ENCODE measurements at places on chromosomes 7 and 10.

DNA sequence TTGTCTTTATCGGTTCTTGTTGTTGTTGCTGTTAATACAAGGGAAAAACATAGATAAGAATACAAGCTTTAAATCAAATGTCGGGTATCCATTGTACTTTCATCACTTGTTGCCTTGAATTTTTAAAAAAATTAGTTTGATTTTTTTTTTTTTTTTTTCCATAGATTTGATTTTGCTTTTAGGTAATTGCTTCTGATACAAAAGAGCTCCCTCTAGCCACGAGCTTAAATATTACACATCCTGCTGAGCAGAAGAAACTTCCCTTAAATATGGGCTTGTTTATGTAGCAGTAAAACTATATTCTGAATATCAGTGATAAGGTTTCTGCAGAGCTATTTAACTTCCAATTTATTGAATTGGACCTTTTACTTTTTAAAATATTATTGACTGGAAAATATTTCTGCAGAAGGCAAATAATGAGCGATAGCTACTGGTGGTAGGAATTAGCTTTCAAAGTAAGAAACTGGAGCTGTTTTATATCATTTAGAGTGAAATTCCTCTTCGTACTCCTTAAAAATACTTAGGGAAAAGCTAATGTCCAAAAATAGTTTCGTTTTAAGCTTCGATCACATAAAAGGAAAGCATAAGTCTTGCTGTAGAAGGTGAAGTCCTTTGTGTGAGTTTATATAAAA is 216.9 kb downstream of the POLR1F start:
- no peak for DNase-seq

- no peak for DNase-seq
These were observed 69.7 kb downstream of the PRSS58 start for GRCh38 chr7:142188154-142188553.

DNA sequence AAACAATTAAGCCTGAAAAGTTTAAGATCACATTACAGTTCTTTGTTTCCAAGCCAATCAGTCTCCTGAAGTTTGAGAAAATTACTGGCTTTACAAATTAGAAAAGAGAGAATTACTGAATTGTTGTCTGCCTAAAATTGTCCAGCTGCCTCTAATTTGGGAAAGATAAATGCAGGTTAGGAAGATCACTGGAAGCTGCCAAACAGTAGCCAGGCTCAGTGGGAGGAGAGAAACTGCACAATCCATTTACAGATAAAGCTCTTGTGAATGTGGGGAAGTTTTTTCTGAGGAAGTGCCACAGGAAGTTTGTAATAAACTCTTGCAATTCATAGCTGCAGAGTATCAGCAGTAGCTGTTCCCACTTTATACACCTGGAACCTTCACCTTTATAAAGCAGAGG is 100.7 kb downstream of the IQUB start:
- no peak for DNase-seq

GRCh38 chr7:128928159-128928813 is 9.4 kb upstream of the IRF5 start:
- DNase-seq = no peak

DNA sequence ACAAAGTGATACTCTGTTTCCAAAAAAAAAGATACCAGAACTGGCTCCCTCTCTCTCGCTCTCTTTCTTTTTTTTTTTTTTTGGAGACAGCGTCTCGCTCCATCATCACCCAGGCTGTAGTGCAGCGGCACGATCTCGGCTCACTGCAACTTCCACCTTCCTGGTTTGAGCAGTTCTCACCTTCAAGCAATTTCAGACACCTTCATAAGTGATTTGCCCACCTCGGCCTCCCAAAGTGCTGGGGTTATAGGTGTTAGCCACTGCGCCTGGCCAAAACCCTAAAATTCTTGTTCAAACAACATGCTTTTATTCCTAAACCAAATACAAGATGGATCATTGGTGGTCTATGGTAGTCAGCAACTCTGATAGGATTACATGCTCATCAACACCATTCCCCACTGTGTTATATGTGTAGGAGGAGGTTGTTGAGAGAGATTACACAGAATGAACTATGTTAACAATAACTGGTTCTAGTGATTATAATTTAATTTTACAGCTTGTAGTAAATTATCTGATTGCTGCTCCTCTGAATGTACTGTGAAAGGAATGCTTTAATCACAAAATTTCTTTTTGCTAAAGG is 15.5 kb downstream of the ACBD5 start:
- no peak for DNase-seq

- no peak for DNase-seq
These were observed 1.2 kb downstream of the BMI1 start for GRCh38 chr10:22321924-22322640.

GRCh38 chr7:100169147-100169850 is 882 bp upstream of the GAL3ST4 start:
- DNase-seq = no peak
